ENCODE measurements at places on chromosomes 13 and 19.

- no peak for DNase-seq
These were observed 1.6 kb upstream of the KLK10 start for GRCh38 chr19:51020988-51021651.

GRCh38 chr19:6521718-6522646, 8.8 kb upstream of the TNFSF9 start:
- no peak for DNase-seq

DNA sequence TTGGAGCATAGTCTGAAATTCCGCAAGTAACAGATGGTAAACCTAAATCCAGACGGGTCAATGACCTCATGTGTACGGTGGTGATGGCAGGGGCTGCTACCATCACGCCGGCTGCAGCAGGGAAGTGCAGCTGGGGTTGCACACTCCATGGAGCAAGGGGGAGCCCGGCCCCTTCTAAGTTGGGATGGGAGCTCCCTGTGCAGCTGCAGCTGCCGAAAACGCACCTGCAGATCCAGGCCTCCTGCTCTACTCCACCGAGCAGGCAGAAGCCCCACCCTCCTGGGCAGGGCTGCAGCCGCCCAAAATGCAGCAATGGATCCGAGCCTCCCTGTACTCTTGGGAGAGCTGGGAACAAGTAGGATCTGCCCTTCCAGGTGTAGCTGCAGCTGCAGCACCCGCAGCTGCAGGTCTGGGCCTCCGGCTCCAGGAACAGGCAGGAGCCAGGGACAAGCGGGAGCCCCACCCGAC, 25.5 kb downstream of the KBTBD6 start:
- DNase-seq, result no peak

- no peak for DNase-seq
These were observed 56.8 kb upstream of the KATNAL1 start for GRCh38 chr13:30364133-30364532.

- no peak for DNase-seq
These were observed 78.0 kb downstream of the ATP11A start for GRCh38 chr13:112767506-112768471.
